ENCODE measurements at places on chromosomes 12 and 14.
A peak's percentile ranks its signal among the peaks of the same experiment; 100 is the strongest.

- H3K4me1 ChIP-seq, result no peaks in the 10 kb centered on the region
- H3K27me3 ChIP-seq, result no peaks in the 10 kb centered on the region
- H3K4me3 ChIP-seq, result no peak overlapping the region
- H3K27ac ChIP-seq, result no peak overlapping the region
- no peaks in the 10 kb centered on the region for H3K36me3 ChIP-seq
These were observed 204.3 kb upstream of the DIO3 start for GRCh38 chr14:101357038-101357437.

DNA sequence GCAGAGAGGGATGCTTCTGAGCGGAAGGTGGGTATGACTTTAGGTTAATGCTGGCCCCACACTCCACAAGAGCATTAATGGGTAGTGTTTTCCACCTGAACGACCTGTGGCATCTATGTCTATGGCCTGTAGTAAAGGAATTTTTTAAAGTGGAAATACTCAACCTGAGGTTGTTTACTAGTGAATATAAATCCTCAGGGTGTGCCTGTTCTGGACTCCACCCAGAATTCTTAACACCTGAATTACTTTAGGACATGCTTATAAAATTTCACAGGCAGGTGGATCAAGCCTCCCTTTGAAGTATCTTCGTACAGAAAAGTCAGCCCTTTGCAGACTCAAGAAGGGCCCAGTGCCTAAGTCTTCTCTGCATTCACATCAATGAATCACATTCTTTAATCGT, 196.1 kb downstream of the ESR2 start:
- H3K27ac ChIP-seq, result no peak overlapping the region
- no peaks in the 10 kb centered on the region for H3K4me1 ChIP-seq
- no peaks in the 10 kb centered on the region for H3K27me3 ChIP-seq
- peaks cover 83% of the 10 kb centered on the region for H3K36me3 ChIP-seq

DNA sequence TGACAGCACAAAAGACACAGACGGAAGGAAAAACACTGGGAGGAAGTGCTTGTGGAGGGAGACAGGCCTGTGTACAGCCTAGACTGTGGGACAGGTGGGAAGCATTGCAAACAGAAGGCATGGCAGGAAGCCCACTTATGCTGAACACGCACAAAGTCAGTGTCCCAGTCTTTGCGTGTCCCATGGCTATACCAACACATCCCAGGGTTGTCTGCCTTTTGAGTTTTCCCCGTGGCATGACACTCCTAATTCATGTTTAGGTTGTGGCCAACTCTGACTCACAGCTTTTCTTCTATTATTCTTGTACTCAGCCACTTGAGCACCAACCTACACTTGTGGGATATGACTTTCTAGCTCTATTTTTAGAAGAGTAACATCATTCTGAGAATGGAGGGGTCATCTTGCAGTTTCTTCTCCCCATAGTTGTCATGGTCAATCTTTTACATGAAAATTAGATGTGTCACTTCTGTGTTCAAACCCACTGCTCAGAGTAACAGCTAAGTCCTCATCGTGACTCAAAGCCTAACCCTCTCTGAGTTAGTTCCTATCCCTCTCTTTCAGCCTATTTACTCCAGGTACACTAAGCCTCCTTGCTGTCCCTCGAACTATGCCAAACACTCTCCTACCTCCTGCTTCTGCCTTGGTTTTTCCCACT, 27.5 kb upstream of the JPH4 start:
- no peaks in the 10 kb centered on the region for H3K36me3 ChIP-seq
- no peak for DNase-seq
- no peak overlapping the region for H3K27ac ChIP-seq
- H3K27me3 ChIP-seq, result no peaks in the 10 kb centered on the region
- peaks cover 20% of the 10 kb centered on the region for H3K4me1 ChIP-seq

GRCh38 chr12:64170730-64171129, 51.4 kb downstream of the KICS2 start:
- H3K27ac ChIP-seq, result no peak overlapping the region
- no peak for DNase-seq
- H3K4me3 ChIP-seq, result no peak overlapping the region
- no peaks in the 10 kb centered on the region for H3K4me1 ChIP-seq

DNA sequence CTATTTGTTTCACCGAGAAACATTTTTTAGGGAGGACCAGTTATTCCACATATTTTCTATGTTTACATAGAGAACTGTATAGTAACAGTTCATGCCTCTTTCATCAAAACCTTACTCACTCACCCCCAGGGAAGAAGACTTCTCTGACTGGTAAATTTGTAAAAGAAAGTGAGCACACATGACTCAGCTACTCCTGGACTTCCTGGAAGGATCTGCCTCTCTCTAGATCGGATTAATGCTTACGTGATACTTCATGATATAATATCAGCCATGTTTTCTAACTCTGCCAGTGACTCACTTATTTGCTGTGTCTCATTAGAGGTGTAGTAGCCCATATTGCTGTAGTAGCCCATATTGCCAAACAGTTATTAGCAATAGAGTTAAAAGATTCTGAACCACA, 494.3 kb upstream of the ATXN7L3B start:
- H3K36me3 ChIP-seq, result no peaks in the 10 kb centered on the region
- no peak overlapping the region for H3K27ac ChIP-seq

DNA sequence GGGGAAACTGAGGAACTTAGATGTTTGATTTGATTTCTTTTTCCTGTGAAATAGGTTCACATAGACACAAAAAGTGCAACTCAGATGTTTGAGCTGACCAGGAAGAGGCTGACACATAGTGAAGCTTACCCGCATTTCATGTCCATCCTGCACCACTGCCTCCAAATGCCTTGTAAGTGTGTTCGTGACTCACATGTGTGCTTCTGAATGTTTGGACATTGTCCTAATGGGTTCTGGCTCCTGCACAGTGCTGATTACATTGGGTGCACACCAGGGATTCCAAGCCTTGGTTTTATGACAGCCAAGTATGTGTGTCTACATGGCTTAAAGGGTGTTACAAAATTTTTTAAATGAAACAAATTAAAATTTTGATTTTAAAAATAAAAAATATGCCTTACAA, 137.4 kb downstream of the DAAM1 start:
- no peaks in the 10 kb centered on the region for H3K4me1 ChIP-seq
- H3K4me3 ChIP-seq, result no peak overlapping the region
- no peak overlapping the region for H3K27ac ChIP-seq
- peaks cover 21% of the 10 kb centered on the region for H3K36me3 ChIP-seq

- no peaks in the 10 kb centered on the region for H3K27me3 ChIP-seq
- peaks cover 21% of the 10 kb centered on the region for H3K4me1 ChIP-seq
These were observed 16.0 kb upstream of the SELPLG start for GRCh38 chr12:108649669-108650068.

DNA sequence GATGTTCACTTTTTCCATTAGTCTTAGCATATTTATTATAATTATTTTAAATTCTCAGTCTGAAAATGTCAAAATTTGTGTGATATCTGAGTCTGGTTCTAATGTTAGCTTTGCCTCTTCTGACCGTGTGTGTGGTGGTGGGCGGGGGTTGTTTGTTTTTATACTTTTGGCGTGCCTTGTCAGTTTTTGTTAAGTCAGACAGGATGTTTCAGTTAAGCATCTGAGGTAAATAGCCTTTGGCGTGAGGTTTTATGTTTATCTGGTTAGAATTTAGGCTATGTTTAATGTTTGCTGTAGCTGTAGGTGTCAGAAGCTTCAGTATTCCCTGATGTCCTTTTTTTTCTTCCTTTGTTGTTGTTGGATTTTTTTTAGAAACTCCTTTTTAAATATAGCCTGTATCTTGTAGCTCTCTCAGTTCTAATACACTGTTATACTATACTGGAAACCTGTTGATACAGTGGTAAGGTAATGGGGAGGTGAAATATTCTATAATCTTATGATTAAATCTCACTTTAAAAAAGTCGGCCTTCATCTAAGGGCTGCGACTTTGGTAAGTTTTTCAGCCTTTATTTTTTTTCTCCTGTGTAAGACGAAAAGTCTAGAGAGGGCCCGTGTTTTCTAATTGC, 111.6 kb downstream of the SCAF11 start:
- DNase-seq, result peak; percentile 10
- H3K27ac ChIP-seq, result no peak overlapping the region
- peaks cover 39% of the 10 kb centered on the region for H3K36me3 ChIP-seq
- H3K4me1 ChIP-seq, result peaks cover 5% of the 10 kb centered on the region
- H3K4me3 ChIP-seq, result no peak overlapping the region
